ENCODE measurements at places on chromosomes 3 and 15.

DNA sequence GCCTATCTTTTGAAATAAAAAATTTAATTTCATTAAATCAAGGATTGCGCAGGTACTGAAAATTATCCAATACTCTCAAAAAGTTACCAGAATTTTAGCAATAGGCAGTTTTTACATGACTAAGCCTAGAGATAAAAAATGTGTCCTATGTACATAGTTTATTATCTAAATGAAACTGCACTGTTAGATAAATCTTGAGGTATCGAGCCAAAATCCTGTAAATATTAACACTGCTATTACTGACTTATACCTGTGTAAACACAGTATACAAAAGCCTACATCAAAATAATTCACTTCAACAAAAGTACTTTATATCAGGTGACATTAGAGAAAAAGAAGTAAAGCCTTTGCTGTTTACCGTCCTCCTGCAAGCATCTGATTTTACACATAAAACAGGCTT is 60.7 kb downstream of the TASOR start:
- no peak for DNase-seq

- DNase-seq: no peak
These were observed 49.8 kb downstream of the POMGNT2 start for GRCh38 chr3:43055806-43056770.

DNA sequence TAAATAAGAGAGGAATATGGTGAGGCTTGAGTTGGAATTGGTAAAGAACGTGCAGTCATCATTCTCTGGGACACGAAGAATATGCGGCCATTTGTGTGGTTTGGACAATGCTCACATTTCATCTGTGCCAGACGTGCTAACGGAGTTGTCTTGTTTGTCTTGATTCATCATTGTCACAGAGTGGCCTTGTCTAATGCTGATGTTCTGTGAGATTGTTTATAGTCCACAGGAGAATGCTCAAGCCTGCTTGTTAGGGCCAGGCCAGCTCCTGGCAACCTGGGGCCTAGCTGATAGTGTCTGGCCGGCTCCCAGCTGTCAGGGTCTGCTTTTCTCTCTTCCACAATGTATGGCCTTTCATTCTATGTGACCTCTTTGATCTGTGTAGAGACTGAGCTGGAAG is 384.7 kb downstream of the EDEM1 start:
- no peak for DNase-seq

GRCh38 chr15:71889385-71889784 is 79.0 kb downstream of the NR2E3 start:
- DNase-seq: no peak

DNA sequence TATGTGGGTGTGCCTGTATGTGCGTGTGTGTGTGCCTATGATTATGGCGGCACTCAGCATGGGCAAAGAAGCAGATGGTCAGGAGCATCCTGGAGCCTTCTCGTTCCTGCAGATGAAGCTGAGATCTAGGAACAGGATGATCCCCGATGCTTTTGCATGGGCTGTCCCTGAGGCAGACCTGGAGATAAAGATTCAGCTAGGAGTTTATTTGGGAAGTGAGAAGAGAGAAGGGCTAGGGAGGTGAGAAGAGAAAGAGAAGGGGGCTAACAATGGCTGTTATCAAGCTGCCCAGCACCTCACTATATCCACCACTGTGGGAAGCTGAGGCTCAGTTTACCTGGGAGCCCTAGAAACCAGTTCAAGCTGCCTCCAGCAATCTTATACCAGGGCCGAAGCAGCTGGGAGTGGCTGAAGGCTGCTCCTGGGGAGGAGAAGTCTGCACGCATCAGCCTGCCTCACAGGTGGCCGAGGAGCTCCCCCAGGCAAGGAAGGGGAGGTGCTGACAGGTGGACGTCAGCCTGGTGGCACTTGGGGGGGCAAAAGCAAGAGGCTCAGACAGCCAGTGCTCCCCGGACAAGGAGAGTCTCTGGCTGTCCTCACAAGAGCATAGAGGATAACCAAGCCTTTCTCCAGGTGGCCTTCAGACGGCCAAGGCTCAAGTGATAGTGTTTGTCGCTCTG is 94.0 kb upstream of the IQSEC1 start:
- DNase-seq: no peak

- no peak for DNase-seq
These were observed 62.2 kb downstream of the ABHD5 start for GRCh38 chr3:43752905-43753304.

- DNase-seq: no peak
These were observed 27.2 kb downstream of the CYFIP1 start for GRCh38 chr15:22952796-22953579.

DNA sequence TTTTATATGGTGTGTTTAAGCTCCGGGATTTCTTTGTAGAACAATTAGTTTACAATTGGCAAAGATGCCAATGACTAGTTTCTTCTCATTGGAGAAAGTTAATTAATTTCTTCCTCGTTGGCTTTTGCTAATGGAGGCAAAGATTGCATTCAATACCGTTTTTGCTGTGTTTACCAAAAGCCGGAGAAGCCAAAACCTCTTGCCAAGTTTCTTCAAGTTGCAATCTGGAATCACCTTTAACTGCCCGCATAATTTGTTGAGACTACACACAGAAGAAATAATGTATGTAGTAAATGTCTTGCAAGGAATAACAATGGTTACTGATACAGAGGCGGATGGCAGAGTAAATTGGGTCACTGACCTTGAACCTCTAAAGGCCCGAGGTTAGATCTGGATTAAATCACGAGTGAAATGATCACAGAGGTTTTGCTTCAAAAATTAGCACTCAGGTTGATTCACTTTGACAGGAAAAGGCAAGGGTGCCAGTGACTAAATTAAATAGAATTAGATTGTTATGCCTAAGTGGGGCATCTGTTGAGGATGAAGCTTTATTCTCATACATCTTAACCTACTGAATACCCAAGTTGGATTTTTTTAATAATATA is 732.1 kb upstream of the NR2F2 start:
- no peak for DNase-seq

DNA sequence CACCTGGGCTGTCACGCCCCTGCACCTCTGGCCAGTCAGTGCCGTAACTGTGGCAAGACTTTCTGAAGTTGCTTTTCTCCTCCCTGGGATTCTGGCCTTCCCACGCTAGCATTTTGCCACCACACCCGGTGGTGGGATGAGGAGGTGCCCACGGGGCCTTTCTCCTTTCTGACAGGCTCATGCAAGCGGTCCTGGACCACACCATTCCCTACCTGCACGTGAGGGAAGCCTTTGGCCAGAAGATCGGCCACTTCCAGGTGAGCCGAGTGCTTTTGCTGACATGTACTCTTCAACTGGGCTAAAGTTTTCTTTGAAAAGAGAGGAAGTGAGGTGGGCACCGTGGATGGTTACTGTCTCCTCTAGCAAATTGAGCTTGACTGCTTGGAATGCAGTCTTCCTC is 9.6 kb downstream of the IVD start:
- DNase-seq: no peak

- no peak for DNase-seq
These were observed 982 bp upstream of the GABPB1 start for GRCh38 chr15:50355980-50356379.

DNA sequence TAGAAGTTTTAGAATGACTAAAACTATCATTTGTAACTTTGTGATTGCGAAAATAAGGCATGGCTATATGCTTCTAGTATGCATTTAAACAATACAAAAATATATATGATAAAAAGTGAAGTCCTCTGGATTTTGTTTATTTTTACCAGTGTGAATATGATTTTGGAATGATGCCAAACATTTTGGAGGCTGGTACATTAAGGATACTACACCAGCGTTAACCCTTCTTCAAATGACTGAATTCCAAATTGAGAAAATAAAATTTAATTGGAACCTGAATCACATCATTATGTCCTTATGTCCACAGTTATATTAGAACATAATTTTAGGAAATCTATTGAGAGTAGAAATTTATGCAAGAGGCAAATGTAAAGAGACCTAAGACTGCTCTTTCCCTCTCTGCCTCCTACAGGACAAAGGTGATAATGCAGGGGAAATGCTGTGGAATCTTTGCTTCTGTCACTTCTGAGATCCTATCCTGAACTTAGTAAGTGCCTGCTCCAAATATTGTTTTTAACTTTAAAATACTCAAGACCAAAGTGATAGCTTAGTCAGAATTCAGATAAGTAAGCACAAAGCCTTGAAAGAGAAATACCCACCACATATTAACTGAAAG is 121.1 kb upstream of the NANOGP8 start:
- peak; percentile 20 for DNase-seq

Data from AML-193 (cell line).